ENCODE measurements at places on chromosomes 4 and X.

DNA sequence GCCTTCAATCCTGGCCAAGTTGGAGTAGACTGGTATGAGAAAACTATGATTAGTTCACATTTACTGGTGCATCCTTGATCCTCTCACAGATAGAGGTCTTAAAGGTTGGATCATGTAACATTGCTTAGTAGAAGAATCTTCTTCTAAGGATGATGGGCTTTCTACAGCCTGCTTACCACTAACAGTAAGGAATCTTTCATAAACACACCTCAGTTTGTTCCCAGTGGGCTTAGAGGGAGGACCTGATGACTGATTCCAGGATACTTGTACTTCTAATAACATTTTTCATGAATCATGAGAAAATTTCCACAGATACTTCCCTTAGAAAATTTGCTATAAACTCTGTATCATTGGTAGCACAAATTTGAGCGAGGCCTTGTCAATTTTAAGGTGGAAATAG is 40.6 kb downstream of the CCNI start:
- DNase-seq = no peak

DNA sequence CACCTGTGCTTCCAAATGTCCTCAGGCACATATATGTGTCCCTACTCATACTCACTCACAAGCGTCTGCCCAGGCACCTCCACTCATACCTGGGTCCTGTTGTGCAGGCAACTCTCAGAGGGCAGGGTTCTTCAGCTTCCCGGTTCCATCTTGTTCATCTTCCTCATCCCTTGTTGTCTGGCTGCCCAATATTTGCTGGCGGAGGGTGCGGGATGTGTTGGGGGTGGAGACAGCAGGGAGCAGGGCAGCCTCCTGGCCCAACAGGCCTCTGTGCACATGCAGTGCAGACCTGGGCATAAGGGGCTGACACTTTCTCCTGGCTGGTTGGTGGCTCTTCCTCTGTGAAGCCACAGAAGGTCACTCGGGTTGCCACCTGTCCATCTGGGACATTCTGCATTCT is 32.1 kb downstream of the NBDY start:
- no peak for DNase-seq

GRCh38 chr4:181143250-181143854 is 1099.8 kb upstream of the TENM3 start:
- DNase-seq = peak; percentile 28

DNA sequence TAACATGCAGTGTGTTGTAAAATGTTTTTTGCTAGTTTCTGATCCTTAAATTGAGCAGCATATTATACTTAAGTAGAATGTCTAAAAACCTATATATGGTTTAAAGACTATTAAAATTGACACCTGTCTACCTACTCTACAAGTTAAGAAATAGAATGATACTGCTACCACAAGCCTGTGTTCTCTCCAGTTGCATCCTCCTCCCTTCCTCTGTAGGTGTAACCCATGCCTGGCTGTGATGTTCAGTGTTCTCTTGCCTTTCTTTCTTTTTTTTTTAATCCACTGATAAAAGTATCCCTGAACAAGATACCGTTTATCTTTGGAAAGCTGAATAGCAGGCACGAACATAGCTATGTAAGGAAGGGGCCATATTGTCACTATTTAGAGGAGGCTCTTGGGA is 99.1 kb downstream of the KDM6A start:
- DNase-seq = no peak

DNA sequence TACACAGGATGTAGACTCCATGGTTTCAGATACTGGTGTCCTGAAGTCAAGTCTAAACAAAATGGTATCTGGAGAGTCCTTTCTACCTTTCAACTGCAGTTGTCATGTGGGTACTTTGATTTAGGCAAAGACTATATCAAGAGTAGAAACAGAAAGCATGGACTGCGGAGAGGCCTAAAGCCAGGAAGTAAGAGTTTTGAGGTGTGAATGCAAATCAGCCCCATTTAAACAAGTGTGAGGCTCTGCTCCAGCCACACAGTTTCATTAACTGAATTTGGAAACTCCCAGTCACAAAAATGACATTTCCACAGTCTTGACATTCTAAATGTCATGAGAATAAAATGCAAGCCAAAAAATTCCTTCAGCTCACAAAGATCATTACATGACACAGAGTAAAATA is 87.2 kb upstream of the MCF2 start:
- DNase-seq = no peak

GRCh38 chr4:122847931-122848330 is 21.3 kb downstream of the FGF2 start:
- no peak for DNase-seq

DNA sequence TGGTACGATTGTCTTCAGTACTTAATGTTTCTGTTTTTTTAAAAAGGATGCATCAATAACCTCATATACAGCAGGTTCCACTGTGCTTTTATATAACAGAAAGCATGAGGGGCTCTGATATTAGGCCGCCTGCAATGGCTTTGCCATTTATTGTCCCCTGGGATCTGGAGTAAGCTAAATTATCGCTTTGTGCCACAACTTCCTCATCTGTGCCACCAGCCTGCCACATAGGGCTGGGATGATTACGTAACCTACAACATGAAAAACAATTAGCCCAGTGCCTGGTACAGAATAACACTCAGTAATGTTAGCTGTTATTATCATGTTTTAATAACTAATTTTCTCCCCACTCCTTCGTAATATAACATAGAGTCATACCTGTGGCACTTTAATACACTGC is 65.5 kb upstream of the TRIM2 start:
- DNase-seq = peak; percentile 85

DNA sequence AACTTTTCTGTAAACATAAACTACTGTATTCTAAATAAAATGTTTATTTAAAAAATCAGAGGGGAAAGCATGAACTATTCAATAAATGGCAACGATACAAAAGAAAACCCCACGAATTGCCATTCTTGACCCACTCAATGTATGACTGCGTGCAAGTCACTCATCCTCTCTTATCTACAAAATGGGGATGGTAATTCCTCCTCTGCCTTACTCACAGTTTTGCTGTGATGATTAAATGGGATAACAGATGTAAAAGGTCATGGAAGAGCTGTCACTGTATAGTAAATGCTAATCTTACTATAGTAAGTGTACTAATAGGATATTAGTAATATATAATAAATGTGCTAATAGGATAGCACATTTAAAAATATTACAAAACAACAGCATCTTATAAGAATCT is 173.4 kb downstream of the SCFD2 start:
- no peak for DNase-seq

GRCh38 chr4:174358829-174359228 is 75.1 kb downstream of the CEP44 start:
- peak; percentile 70 for DNase-seq

GRCh38 chr4:139913398-139913990 is 240.5 kb downstream of the MAML3 start:
- no peak for DNase-seq

- no peak for DNase-seq
Measured at GRCh38 chrX:45110494-45110893, 90.2 kb downstream of the DIPK2B start.

GRCh38 chr4:38591617-38592337 is 72.2 kb upstream of the KLF3 start:
- no peak for DNase-seq

DNA sequence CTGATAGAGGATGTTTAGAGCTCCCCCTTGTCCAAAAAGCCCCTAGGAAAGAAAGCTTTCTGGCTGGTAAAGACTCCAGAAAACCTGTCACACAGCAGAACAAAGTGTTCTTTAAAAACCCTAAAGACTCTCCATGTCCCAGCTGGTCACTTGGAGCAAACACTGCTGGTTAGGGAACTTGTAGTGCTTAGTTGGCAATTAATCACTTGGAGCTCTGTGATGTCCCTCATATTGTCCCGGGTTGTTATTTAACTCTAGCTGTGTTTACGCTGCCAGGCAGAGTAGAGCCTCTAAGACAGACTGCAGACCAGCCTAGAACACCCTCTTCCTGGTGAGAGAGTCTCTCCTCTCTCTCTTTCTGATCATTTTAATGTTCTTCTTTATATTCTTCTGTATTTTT is 267.3 kb downstream of the BCOR start:
- DNase-seq = no peak

GRCh38 chrX:49664824-49665223 is 31.0 kb downstream of the PAGE1 start:
- DNase-seq = no peak

GRCh38 chr4:65600656-65601055 is 69.6 kb downstream of the EPHA5 start:
- DNase-seq = no peak

DNA sequence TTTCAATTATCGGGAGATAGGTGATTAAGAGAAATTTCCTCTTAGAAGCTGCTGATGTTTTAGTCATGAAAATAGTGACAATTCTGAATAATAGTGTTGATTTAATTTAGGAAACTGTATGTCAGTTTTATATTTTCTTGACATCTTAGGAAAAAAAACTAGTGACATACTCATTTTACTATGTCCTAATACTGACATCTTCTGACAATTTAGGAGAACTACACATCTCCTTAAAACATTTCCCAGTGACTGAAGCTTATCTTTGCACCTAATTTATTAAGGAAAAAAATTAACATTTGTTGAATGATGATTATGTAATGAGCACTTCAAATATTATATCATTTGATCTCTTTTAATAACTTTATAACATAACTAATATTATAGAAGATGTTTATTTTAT is 42.0 kb upstream of the RBMXL3 start:
- no peak for DNase-seq

GRCh38 chr4:123613586-123614344 is 217.2 kb downstream of the SPRY1 start:
- DNase-seq = no peak

DNA sequence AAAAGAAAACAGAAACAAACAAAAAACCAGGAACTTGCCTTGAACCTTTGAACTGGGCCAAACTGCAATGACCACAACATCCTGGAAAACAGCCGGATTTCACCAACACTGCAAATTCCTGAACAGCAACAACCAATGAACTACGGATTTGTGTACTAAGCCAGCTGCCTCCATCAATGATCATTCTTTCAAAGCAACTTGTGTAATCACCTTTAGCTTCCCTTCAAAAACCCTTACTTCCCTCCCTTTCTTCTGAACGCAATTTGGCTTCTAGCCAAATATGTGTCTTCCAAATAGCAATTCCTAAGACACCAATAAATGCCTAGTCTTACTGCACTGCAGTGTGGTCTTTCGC is 98.5 kb upstream of the FAM47C start:
- peak; percentile 0 for DNase-seq

DNA sequence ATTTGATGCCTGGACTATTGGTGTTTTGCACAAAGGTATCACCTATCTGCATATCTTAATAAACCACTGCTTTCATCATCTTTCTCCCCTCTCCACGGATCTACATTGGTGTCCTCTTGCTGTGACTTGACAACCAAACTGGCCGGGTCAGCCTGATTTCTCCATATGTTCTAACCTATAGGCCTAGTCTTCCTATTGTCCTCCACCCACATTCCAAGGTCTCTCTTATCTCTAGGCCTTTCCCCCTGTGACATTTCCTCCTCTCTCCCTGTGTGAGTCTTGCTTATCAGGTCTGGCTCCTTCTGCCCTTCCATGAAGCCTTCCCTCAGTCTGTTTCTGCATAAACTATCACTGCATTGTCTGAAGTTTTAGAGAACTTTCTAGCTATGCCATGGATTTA is 33.7 kb downstream of the ARHGAP24 start:
- no peak for DNase-seq

DNA sequence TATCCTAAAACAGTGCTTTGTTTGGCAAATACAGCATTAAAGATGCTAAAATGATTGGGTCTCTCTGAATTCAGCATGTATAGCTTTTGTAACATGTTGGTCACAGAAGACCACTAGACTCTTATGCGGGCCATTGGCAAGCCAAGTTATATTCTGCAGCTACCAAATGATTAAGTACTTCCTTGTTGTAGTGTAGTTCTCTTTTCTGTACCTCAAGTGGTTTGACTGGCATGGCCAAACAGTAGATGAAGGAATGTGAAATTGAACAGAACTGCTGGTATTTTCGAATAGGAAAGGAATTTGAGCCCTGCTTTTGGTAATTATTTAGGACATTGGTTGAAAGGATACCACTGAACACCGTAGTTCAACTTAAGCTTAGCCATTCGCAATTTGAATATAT is 193.9 kb upstream of the GPC4 start:
- DNase-seq = peak; percentile 70

DNA sequence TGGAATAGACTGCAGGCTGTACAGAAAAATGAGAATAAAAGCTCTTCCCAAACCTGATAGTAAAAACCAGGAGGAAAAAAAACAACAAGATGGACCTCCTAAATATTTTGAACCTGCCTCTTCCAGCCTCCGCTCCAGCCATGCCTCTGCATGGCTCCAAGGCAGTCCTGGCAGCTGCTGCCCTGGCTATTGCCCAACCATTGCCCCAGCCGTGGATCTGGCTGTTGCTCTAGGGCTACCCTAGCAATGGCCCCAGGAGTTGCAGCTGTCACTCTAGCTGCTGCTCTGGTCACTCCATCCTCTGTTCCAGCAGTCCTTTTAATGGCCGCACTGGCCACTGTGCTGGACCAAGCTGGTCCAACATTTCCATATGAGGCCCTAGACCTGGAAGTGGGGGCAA is 1756.0 kb downstream of the C4orf33 start:
- no peak for DNase-seq

DNA sequence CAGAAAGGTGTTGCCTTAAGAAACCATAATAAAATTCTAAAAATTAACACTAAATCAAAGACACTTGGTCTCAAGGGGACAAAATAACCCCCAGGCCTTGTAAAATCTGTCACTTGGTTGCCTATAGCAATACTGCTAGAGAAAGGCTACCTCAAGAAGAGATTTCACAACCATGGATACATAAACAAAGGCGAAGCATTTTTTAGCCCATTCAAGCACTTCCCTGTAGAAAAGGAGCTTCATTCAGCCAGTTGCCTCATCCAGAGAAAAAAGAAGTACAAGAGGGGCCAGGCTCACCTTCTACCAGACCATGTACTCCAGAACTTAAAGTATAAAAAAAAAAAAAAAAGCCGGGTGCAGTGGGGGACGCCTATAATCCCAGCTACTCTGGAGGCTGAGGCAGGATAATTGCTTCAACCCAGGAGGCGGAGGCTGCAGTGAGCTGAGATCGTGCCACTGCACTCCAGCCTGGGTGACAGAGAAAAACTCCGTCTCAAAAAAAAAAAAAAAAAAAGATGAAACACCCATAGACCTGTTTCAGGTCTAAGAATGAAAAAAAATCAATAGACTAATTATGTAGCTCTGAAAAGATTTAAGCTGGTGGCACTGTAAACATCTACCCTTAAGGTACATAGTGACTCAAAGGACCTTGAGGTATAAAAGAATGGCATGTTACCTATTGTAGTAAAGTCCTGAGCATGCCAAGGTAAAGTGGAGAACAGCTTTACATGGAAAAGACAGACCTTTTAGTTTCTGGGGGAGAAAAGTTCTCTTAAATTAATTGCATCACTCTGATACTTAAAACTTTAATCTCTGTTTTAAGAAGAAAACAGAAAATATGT is 18.0 kb downstream of the RUFY3 start:
- DNase-seq = peak; percentile 71

All from MV-4-11 (cell line).